ENCODE measurements at places on chromosomes 12 and 14. TPM values are rescaled to one million over a fixed set of nuclear protein-coding genes. Genes with fewer than 3 reads are reported as not detected.

The TAS2R8 gene
- total RNA-seq: not detected

The WDR20 gene
- total RNA-seq: 18.5 TPM

The PAWR gene
- 5.5 TPM for total RNA-seq

The FAM222A gene
- total RNA-seq: 1.0 TPM

The CEP170B gene
- total RNA-seq: 2.3 TPM
